ENCODE measurements at places on chromosomes 16 and 17.

DNA sequence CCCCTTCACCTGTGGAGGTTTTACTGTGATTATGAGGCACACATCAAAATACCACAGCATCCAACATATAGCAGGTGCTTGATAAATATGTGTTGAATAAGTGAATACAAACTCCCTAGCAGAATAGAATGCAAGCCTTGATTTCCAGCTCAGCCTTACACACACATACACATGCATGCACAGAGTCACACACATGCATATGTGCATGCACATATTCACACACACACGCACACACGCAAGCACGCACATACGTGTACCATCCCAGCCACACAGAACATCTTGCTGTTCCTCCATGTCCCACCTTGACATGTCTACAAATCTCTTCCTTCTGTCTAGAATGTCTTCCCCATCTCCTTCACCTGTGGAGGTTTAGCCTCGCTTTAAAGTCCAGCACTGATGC is 160.1 kb downstream of the GRIN2A start:
- DNase-seq = no peak

DNA sequence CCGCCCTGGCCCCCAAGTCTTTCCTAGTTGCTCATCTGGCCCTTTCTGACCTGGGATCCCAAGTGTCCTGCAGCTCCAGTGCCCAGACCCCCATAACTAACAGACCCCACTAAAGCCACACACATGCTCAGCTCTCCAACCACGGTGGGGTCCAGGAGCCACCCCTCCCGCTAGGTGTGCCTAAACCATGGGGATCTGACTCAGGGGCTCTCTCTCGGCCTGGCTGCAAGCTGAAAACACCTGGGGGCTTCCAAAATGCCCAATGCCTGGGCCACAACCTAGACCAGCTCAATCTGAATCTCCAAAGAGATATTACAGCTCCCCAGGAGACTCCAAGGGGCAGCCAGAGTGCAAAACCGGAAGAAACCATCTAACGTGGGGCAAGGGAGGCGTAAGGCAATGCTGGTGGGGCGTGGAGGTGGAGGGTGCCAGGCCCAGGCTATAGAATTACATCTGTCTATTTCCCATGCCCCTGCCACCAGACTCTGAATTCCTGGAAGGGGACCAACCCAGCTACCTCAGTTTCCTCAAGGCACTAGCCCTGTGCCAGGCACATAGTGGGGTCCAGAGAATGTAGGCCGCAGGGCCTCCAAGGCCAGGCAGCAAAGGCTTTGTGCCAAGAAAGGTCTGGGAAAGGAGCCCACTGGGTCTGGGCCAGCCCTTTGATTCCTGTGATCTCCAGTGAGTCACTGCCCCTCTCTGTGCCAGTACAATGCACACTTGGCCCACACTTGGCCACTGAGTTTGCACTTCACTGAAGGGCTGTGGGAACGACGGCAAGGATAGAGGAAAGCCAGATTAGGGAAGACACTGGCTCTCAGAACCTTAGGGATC is 3.3 kb downstream of the CD2BP2 start:
- no peak for DNase-seq

GRCh38 chr16:69239851-69240250 is 52.9 kb downstream of the SNTB2 start:
- DNase-seq = no peak

- no peak for DNase-seq
Observed at GRCh38 chr16:88633684-88634140, 4.7 kb upstream of the IL17C start.

GRCh38 chr17:57675427-57676387 is 69.4 kb downstream of the CCDC182 start:
- DNase-seq = no peak

- no peak for DNase-seq
Observed at GRCh38 chr16:68744744-68745280, 7.7 kb downstream of the CDH1 start.
